ENCODE measurements at places on chromosomes 16 and 17. TPM values are rescaled to one million over a fixed set of nuclear protein-coding genes. Genes with fewer than 3 reads are reported as not detected.

DNA sequence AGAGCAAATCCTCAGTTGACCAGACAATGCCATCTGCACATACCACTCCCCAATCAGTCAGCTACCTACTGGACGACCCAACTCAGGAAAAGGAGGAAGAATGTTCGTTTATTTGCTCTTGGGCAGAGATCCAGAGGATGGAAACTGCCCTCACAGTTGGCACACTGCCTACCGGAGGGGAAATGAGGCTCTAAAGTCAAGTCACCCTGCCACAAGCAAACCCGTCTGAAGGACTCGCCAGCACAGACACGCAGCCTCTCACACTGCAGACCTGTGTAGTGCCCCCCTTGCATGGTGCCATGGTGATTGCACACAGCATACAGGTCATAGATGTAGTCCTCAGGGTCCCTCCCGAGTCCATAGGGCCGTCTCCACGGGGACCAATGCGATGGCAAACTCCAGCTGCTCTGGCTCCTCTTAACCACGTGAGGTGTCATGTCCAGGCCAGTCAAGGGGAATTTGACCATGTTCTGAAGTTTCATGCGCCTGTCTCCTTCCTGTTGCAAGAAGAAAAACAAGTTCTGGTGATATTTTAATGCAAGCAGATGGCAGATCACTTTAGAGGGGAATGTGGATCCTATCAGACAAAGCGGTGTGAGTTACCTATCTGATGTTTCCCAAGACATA lies 69.5 kb downstream of the USP31 start:
- no peaks in the 10 kb centered on the region for H3K4me1 ChIP-seq
- peak; percentile 78 for DNase-seq
- no peaks in the 10 kb centered on the region for H3K27me3 ChIP-seq

- no peaks in the 10 kb centered on the region for H3K4me1 ChIP-seq
- peak within 1 kb of the TSS; percentile 30 for H3K4me3 ChIP-seq
- no peaks in the 10 kb centered on the region for H3K27me3 ChIP-seq
- peak; percentile 68 for DNase-seq
- peak within 1 kb of the TSS; percentile 80 for H3K27ac ChIP-seq
These were observed at the start of gene SLFN12 for GRCh38 chr17:35432176-35433074. Gene SLFN12 (minus strand): TSS chr17:35432500. CDS start chr17:35423028, 9,472 bp downstream.

DNA sequence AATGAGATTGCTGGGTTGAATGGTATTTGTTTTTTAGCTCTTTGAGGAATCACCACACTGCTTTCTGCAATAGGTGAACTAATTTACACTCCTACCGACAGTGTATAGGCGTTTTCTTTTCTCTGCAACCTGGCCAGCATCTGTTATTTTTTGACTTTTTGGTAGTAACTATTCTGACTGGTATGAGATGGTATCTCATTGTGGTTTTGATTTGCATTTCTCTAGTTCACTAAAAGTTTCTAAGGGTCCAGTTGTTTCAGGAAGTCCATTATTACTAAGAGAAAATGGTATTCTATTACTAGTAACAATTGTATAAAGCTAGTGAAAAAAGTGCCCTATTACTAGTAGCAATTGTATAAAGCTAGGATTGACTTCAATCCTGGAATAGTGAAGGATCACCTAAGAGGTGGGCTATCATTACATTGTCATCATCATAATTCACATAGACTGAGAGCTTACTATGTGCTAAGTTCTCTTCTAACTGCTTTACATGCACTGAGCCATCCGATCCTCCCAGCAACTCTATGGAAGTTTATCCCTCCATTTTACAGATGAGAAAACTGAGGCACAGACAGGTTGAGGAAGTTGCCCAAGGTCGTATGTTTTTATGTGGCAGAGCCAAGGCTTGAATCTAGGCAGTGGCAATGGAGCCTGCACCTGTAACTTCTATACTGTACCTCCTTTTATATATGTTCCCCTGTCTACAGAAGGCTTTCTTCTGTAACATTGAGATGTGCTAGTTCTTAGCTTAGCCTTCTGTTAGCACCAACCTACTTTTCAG lies 13.4 kb upstream of the SMIM36 start:
- H3K27ac ChIP-seq, result no peak overlapping the region
- H3K4me3 ChIP-seq, result no peak overlapping the region
- H3K27me3 ChIP-seq, result no peaks in the 10 kb centered on the region
- H3K4me1 ChIP-seq, result no peaks in the 10 kb centered on the region
- H3K36me3 ChIP-seq, result no peaks in the 10 kb centered on the region
- no peak for DNase-seq

Gene C16orf54
- 1.7 TPM for total RNA-seq

GRCh38 chr17:19497624-19498023 lies 36.0 kb upstream of the SLC47A1 start:
- no peak for DNase-seq
- no peak overlapping the region for H3K4me3 ChIP-seq
- no peaks in the 10 kb centered on the region for H3K4me1 ChIP-seq
- H3K27me3 ChIP-seq, result no peaks in the 10 kb centered on the region
- H3K27ac ChIP-seq, result no peak overlapping the region

- no peak within 1 kb of the TSS for H3K27ac ChIP-seq
- no peaks in the 10 kb centered on the region for H3K36me3 ChIP-seq
- no peaks in the 10 kb centered on the region for H3K4me1 ChIP-seq
- no peak for DNase-seq
These were observed at the start of gene IRX6 for GRCh38 chr16:55323637-55324271. Gene IRX6 (plus strand): TSS chr16:55324203. CDS start chr16:55325092, 889 bp downstream.

- peak overlapping the region; percentile 98 for H3K27ac ChIP-seq
- no peaks in the 10 kb centered on the region for H3K27me3 ChIP-seq
- no peak for DNase-seq
- peaks cover 17% of the 10 kb centered on the region for H3K36me3 ChIP-seq
These were observed 375 bp downstream of the SLC25A11 start for GRCh38 chr17:4939546-4939795.

- peak overlapping the region; percentile 48 for H3K4me3 ChIP-seq
- no peaks in the 10 kb centered on the region for H3K27me3 ChIP-seq
- no peaks in the 10 kb centered on the region for H3K36me3 ChIP-seq
- no peak for DNase-seq
- no peaks in the 10 kb centered on the region for H3K4me1 ChIP-seq
- peak overlapping the region; percentile 88 for H3K27ac ChIP-seq
These were observed 5.2 kb upstream of the TSPOAP1 start for GRCh38 chr17:58333736-58334207.
